Epithelial cell of prostate (primary cell): ENCODE measurements at places on chromosomes 2 and 18.

- DNase-seq = no peak
These were observed 25.2 kb upstream of the GPR55 start for GRCh38 chr2:230949966-230950873.

- no peak for DNase-seq
These were observed 403 bp downstream of the MAP2 start for GRCh38 chr2:209424199-209424701.

DNA sequence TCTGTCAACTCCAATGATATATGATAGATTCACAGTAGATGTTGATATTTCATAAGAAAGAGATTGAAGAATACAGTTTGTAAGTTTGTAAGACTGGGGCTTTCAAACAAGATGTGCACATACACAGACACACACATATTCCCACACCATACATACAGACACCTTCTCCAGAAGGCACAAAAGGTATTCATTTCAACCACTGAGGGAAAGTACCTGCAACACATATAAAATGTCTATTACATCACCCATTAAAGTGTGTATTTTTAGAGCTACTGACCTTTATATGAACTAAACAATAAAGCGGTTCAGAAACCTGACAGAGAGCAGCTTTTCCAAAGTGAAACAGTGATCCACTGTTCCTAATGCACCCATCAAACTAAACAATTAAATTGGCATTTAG is 53.3 kb downstream of the CCDC148 start:
- peak; percentile 10 for DNase-seq

GRCh38 chr2:204869132-204869823 is 324.0 kb downstream of the PARD3B start:
- DNase-seq = no peak

GRCh38 chr2:82539280-82539621 is 1919.8 kb downstream of the SUCLG1 start:
- no peak for DNase-seq

GRCh38 chr2:210167227-210167626 is 4.0 kb downstream of the KANSL1L start:
- DNase-seq = no peak

DNA sequence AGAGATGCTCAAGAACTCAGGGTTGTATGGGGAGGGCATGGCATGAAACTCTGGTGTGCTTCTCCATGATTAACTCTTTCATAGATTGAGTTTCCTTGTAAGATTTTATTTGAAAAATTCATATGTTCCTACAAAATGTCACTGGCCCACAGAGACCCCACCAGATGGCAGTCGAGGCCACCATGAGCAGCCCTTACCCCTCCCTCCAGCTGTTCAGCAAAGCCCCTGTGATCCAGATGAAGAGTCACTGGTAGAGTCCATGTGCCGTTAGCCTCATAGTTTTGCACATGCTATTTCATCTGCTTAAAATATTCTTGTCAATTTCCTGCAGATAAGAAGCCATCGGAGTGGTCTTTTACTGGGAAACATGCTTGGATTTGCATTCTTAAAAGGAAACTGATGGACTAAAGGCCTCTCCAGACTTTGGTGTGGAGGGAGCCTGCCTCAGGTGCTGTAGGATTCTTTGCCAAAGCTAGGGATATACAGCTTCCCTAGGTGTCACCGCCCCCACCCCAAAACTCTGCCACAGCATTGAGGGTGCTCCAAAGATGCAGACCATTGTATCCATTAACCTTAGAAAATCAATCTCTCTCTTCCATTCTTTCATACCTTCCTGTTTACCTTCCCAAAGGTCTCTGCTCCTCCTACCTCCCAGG is 18.8 kb downstream of the ZNF385B start:
- no peak for DNase-seq

DNA sequence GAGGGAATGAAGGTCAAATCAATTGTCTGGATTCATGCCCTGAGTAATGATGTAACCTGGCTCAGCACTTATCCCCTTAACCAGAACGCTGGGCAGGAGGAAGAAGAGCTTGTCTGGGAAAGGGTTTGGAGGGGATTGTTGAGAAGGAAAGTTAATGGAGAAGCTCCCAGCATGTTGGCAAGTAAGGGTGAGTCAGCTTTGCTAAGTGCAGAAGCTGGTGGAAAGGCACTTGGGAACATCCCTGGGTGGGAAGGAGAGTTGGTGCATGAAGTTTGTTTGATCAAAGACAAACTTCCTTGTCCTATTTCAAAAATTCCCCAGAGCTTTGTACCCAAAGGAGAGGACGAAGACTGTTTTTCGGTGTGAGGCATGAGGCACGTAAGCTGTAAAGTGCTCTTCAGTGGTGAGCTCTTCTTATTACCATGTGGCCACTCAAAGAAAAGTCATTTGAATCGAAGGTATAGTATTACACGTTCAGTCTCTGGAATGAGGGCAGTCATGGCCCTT is 17.6 kb upstream of the DAW1 start:
- no peak for DNase-seq

DNA sequence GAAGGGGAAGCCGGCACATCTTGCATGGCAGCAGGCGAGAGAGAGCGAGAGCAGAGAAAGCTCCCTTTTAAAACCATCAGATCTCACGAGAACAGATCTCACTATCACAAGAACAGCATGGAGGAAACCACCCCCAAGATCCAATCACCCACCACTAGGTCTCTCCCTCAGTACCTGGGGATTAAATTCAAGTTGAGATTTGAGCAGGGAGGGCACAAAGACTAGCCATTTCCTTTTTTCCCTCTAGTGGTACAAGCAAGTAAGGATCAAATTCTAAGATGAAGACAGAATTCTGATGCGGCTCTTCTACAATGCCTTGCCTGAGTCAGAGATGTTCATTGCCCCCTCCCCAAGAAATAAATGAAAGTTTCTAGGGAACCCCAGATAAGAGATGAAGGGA is 45.6 kb upstream of the ANKRD44 start:
- DNase-seq = no peak

DNA sequence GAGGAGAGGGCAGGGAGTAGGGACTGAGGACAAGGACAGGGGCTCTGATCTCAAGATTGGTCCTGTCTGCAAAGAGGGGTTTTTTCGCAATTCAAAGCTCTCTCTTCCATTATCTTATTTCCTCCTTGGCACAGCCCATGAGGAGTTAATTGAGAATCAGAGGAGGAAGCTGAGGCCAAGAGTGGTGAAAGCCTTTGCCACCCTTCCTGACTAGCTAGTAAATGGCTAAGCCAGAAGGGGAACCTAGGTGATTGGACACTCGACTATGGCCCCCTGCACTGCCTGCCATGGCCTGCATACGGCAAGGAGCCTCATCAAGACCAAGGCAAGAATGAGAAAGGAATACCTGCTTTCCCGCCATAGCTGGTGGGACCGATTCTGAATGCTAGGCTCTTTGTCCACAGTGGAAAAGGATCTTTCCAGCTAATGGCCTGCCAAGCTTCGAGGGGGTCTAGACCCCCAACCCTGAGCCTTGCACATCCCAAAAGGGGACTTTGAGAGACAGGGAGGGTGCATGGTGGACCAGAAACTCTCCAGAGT is 237.9 kb downstream of the HAUS1 start:
- DNase-seq = no peak

- peak; percentile 71 for DNase-seq
These were observed 73.9 kb downstream of the NEDD4L start for GRCh38 chr18:58117786-58118403.

GRCh38 chr18:62524440-62525200 is 1.8 kb downstream of the ZCCHC2 start:
- DNase-seq = no peak

GRCh38 chr2:130836501-130837174 is at the start of gene ARHGEF4:
ARHGEF4 (plus strand) TSS chr2:130836914; CDS start chr2:130836954, 40 bp downstream.
- no peak for DNase-seq

- DNase-seq = peak; percentile 41
These were observed 161.1 kb downstream of the ARL4C start for GRCh38 chr2:234335661-234336228.

DNA sequence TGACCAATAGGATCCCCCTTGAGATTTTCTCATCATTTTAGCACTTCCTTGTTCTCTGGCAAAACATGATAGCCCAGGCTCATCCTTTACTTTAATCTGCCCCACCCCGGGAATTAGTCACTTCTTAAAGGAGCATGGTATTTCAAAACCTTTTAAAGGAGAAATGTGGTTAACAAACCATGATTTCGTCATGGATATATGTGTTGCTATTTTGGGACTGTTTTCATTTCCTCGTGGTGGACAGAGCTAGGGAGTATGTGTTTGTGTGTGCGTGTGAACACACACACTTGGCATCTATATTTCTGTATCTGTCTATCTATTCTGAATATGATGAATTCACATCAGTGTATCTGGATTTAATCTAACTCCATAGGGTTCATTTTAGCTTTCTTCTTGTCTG is 128.1 kb downstream of the BIRC6 start:
- DNase-seq = peak; percentile 70

DNA sequence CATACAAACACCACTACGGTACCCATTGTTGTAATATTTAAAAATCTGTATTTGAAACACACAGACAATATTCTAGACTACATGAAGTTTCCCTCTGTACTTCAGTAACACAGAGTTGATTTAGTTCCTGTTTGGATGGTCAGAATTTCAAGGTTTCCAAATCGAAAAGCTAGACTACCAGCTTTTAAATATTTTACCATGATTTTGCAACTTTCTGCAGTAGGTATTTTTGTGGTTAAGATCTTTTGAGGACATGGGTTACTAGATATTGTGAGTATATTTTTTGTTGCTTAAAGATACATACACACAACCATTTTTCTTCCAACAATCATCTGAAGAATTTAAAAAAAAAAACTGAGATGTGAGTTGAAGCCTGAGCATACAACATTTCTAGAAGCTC is 10.9 kb downstream of the SERPINB5 start:
- no peak for DNase-seq

GRCh38 chr2:230660294-230661060 is 52.2 kb upstream of the CAB39 start:
- DNase-seq = no peak

DNA sequence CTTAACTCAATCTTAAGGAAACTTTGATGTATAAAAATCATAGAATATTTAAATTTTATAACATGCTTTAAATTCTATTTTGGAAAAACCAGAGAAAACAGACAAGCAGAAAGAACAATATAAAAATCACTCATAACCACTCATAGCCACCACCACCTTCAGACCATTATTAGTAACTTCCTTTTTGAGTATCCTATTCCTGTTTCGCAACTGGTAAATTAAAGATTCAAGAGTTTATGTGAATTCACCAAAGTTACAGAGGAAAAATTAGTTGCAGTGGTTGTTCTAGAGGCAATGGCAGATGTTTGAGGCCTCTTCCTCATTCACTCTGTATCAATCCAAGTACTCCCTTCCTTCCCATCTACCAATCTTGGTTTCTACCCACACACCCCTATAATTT is 49.3 kb upstream of the PROKR1 start:
- no peak for DNase-seq

- DNase-seq = no peak
These were observed 18.3 kb upstream of the SP3 start for GRCh38 chr2:173983391-173983871.

- DNase-seq = no peak
These were observed 44.7 kb upstream of the RAB31 start for GRCh38 chr18:9663377-9663776.

GRCh38 chr2:191025135-191025534 is 11.2 kb upstream of the STAT1 start:
- DNase-seq = no peak

- no peak for DNase-seq
These were observed 20.8 kb upstream of the TNS1 start for GRCh38 chr2:218023636-218024035.

GRCh38 chr2:12076810-12077209 is 330.4 kb downstream of the LPIN1 start:
- DNase-seq = no peak

- DNase-seq = no peak
These were observed 15.7 kb downstream of the PHOSPHO2 start for GRCh38 chr2:169709981-169710380.

GRCh38 chr18:10060469-10060782 is 146.6 kb downstream of the VAPA start:
- DNase-seq = no peak
